ENCODE measurements at places on chromosomes 6 and 20. TPM values are rescaled to one million over a fixed set of nuclear protein-coding genes. Genes with fewer than 3 reads are reported as not detected.

The DEFB132 gene
- 0.05 TPM for total RNA-seq

The ADGB gene
- not detected for total RNA-seq

The MACROD2 gene
- total RNA-seq, result 0.44 TPM

The IL17F gene
- total RNA-seq, result not detected

The ADTRP gene
- total RNA-seq, result 1.4 TPM

The IFNGR1 gene
- total RNA-seq, result 87.3 TPM

The PI16 gene
- not detected for total RNA-seq

The IRF4 gene
- total RNA-seq, result not detected

The NR2E1 gene
- 1.2 TPM for total RNA-seq

The PCK1 gene
- total RNA-seq, result not detected

The ACTL10 gene
- total RNA-seq, result not detected

The ARHGAP40 gene
- not detected for total RNA-seq

The CLPSL2 gene
- total RNA-seq, result not detected
